Effector memory CD4-positive, alpha-beta T cell (primary cell): ENCODE measurements at places on chromosomes 11 and 22.

DNA sequence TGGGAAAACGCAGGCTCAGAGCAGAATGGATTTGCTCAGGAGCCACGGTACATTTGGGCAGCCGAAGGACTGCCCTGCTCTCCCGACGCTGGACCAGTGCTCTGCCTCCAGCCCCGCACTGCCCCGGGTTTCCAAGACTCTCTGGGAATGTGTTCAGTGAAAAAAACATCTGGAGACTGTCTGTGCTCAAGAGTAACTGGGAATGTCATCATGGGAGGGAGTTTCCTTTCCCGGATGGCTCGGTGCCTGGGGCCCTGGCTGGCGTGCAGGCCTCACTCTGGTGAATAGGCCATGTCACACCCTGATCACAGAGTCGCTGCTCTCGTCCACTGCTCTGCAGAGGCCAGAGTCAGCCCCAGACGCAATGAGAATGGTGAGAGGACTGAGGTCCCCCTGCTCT, 9.8 kb upstream of the APOL6 start:
- DNase-seq = no peak

DNA sequence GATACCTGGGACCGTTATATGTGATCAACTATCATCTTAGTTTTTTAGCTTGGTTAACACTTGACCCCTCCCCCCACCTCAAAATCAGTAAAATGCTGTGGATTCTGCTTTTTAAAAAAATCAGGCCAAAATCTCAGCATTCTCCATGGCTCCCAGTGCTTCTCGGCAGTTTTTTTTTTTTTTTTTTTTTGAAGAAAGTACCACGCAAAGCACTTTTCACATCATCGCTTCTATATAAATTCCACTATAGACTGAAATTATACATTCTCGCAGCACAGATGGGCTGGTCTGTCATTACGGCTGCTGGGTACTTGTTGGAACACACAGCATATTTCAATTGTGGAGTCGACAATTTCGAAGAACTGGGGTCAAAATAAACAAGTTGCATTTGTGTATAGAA, 67.7 kb upstream of the PPARA start:
- DNase-seq = no peak

DNA sequence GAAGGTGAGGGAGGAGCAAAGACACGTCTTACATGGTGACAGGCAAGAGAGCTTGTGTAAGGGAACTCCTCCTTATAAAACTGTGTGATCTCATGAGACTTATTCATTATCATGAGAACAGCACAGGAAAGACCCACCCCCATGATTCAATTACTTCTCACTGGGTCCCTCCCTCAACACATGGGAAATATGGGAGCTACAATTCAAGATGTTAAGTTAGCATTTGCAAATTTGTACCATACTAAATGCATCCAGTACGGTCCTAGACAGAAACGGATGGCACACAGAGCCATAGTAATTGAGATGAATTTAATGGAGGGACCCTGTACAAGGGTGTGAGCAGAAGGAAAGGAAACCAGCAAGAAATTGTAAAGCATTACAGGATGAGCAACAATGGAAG, 765.8 kb upstream of the API5 start:
- no peak for DNase-seq

- DNase-seq = no peak
Measured at GRCh38 chr11:12704049-12704448, 29.8 kb downstream of the TEAD1 start.

DNA sequence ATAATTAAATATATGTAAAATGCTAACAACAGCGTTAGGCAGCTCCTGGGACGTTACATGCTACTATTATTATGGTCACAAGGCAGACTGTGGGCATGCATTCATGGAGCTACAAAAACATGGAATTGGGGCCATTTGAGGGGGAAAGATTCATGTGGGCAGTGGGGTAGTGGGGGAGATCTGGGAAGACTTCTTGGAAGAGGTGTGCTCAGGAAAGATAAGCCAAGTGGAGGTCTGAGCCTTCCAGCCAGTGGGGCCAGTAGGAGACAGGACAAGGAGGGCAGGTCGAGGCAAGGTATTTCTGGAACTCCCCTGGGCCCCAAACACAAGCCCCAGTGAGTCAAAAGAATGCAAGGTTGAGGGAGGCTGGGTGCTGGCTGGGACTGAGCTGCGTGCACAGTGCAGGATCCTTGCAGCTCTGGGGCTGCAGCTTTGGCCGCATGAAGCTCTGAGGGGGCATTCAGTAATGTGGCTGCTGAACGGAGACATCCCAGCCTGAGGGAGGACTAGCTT, 35.4 kb downstream of the CYTH4 start:
- DNase-seq = no peak
